ENCODE measurements at places on chromosomes 3 and 15. TPM values are rescaled to one million over a fixed set of nuclear protein-coding genes. Genes with fewer than 3 reads are reported as not detected.
A peak's percentile ranks its signal among the peaks of the same experiment; 100 is the strongest.

- no peak for DNase-seq
These were observed 439.7 kb downstream of the NTRK3 start for GRCh38 chr15:87816811-87817210.

GRCh38 chr3:105958237-105959000, 89.6 kb upstream of the CBLB start:
- no peak for DNase-seq

- DNase-seq, result peak; percentile 76
These were observed 1.2 kb upstream of the TYRO3 start for GRCh38 chr15:41557673-41558399.

GRCh38 chr3:11662392-11662990, 18.8 kb upstream of the VGLL4 start:
- no peak for DNase-seq

DNA sequence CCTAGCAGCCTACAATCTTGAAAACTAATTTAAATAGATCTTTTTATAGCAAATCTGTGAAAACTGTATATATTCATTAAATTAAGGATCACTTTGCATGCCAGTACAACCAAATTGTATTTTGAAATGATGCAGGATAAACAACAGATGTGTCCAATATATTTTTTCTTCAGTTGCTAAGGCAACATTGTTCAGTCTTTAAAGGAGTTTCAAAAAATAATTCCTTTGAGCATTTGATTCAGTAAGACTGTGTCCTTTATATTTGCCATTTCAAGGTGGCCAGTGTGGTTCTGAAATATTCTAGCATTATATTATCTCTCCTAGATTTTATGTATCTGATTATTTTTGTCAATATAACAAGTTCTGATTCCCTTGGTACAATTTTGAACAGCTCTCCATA, 254.7 kb downstream of the PLOD2 start:
- no peak for DNase-seq

- DNase-seq, result no peak
These were observed 1.5 kb upstream of the GPX1 start for GRCh38 chr3:49359623-49360022.

DNA sequence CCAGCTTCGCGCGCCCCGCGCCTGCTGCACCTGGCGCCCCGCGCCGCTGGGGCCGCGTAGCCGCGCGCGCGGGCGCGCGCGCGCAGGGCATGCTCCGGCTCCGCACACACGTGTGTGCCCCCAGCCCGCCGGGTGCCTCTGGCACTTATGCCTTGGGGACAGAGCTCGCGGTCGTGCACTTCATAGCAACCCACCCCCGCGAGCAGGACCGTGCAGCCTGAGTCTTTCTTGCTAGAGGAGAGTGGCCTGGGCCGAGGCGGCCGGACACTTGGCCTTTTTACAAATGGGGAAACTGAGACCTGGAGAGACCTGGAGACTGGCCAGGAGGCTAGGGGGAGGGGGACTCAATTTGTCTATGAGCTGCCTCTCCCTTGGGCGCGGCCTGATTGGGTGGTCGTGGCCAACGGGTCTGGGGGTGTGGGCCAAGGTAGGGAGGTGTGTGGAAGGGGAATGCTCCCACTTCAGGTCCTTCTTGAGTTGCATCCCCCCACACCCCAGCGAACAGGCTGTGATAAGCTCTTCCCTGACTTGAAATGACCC, 562 bp downstream of the NBEAL2 start:
- DNase-seq, result no peak

DNA sequence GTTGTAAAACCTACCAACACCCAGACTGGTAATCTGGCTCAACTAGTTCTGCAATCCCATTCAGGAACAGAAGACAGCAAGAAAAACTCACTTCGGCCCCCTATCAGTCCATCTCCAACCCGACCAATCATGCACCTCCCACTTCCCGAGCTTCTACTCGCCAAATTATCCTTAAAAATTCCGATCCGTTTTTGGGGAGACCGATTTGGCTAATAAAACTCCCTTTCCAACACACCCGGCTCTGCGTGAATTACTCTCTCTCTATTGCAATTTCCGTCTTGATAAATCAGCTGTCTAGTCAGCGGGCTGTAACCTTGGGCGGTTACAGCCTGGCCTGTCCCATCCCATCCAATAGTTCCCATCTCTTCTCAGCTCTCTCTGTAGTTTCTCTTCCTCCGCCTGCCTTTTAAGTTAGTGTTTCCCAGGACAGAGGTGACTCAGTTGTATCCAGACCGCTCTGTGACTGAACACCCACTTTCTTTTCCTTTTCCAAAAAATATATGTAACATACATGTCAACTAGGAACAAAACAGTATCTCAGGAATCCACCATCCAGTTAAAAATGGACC, 780 bp upstream of the ACAD9 start:
- no peak for DNase-seq

GRCh38 chr3:122060040-122060698, 5.0 kb downstream of the CD86 start:
- DNase-seq, result no peak

- no peak for DNase-seq
These were observed 17.7 kb downstream of the SLC35G2 start for GRCh38 chr3:136836511-136837156.

- no peak for DNase-seq
These were observed 14.0 kb downstream of the VPS13C start for GRCh38 chr15:62046078-62046743.

- DNase-seq, result no peak
These were observed 949 bp upstream of the RFC4 start for GRCh38 chr3:186807231-186807630.

GRCh38 chr3:16534640-16535262, 21.3 kb upstream of the RFTN1 start:
- no peak for DNase-seq

DNA sequence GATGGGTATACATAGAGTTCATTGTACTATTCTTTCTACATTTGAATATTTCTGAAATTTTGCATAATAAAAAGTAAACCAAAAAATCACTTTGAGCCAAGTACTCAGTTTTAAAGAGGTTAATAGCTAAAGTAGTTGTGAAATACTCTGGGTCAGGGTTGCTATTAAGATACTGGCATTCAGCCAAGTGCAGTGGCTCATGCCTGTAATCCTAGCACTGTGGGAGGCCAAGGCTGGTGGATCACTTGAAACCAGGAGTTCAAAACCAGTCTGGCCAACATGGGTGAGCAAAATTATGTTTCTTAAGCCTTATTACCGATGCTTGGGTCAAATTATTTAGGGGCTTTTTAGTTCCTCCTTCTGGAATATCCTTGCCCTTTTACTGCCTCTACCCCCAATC, 122.0 kb upstream of the MELTF start:
- no peak for DNase-seq

GRCh38 chr3:124804875-124805274, 74.6 kb downstream of the UMPS start:
- no peak for DNase-seq

GRCh38 chr15:51497806-51498205, 124.8 kb downstream of the DMXL2 start:
- no peak for DNase-seq

- no peak for DNase-seq
These were observed 7.6 kb upstream of the NIPA1 start for GRCh38 chr15:22778796-22779195.

DNA sequence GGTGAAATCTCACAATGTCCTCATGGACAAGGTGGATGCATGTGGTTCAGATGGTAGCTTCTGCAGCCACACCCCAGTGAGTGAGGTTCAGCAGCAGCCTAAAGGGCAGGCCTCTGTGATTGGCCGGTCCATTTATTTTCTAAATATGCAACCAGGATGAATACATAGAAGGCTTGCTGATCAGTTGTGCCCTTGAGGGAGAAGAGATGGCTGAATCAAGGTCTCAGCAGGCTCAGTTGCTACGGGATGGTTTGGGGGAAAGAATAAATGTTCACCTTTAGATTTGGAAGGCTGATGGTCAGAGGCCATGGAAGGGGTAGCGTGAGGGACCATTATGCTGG, 53.7 kb upstream of the FGD5 start:
- no peak for DNase-seq

DNA sequence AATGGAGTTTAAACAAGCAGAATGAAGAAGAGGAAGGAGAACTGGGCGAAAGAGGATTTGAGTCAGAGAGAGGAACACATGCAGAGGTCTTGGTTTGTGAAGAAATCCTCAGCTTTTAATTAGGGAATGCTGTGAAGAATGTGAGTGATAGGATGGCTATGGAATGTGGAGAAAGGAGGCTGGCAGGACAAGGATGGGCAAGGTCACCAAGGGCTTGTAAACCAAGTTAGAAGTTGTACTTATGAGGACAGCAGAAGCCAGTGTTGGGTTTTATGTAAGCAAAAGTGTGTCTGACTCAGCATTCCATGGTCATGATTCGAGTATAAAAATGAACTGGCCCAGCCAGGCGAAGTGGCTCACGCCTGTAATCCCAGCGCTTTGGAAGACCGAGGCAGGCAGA, 60.0 kb upstream of the IL12A start:
- no peak for DNase-seq

DNA sequence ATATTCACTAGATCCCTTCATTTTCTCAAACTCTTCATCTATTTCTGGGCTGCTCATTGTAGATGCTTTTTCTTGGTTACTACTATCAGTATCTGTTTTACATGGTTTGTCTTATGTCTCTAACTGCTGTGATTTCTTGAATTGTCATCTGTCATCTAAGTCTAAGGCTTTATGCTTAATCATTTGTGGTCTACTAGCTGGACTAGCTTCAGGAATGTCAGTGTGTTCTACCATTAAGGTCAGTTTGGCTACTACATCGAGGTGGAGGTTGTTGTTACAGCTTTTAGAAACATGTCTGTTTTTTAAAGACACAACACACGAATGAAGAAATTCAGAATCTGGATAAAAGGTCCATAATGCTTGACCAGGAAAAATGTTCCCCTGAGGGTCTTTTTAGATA, 82.2 kb downstream of the ABI3BP start:
- no peak for DNase-seq

DNA sequence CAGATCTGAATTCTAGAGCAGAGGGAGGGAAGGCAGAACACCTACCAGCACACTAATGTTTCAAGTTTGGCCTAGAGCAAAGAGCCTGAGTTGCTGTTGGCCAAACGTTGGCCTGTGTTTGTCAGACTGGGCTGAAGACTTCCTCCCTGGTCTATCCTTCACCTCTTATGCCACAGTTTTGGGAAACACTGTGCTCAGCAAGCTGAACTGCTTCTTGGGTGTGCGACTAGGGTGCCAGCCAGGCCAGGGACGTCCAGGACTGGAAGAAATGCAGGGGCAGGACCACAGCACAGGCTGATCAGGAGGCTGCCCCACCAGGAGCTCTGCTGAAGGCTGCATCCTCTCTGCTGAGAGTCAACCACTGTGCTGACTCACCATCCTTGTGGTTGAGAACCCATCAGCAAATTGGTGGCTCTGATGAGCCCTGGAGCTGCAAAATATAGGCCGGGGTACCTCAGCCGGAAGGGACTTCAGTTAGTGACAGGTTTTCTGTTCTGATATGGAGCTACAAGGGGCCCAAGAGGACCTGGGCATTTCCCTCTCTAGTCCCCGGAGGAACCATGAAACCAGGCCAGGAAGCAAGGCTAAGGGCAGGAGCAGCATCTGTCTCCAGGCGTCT, 131.6 kb upstream of the RASGRP1 start:
- DNase-seq, result no peak

GRCh38 chr15:70748281-70748747, 15.0 kb downstream of the UACA start:
- no peak for DNase-seq

DNA sequence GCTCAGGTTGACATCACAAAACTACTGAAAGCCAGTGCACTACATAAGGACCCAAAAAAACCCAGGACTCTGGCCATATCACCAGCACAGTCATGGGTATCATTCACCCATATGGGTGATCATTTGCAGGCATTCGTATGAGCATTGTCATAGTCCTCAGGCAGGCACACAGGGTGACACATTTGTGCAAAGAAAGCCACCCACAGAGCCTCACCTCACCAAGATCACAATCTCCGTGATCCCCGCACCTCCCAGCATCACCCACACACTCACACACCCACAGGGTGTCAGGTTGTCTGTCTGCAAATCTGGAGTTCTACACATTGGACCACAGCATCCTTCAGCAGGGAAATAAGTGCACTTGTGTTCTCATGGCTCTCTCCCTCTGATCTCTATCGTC, 166.0 kb upstream of the LPP start:
- no peak for DNase-seq

Gene SEC62
- total RNA-seq, result 52.5 TPM

Gene MESP1
- 0.41 TPM for total RNA-seq

Gene SLC2A2
- total RNA-seq, result not detected

Gene ACKR4
- not detected for total RNA-seq

Gene HESX1
- 4.5 TPM for total RNA-seq

Gene GPD1L
- total RNA-seq, result 5.8 TPM

Gene NRG4
- total RNA-seq, result 0.18 TPM

Gene CFAP92
- 2.6 TPM for total RNA-seq

Gene UROC1
- total RNA-seq, result not detected

Gene ZNF660
- 7.8 TPM for total RNA-seq

Gene CKMT1A
- 37.4 TPM for total RNA-seq

Gene DUOXA1
- total RNA-seq, result 0.09 TPM

Gene H1-8
- not detected for total RNA-seq

Gene SHQ1
- 27.2 TPM for total RNA-seq
